ENCODE measurements at places on chromosomes 7 and 10. TPM values are rescaled to one million over a fixed set of nuclear protein-coding genes. Genes with fewer than 3 reads are reported as not detected.

The NPY gene
- not detected for polyA plus RNA-seq

The LRRC17 gene
- 2.8 TPM for polyA plus RNA-seq

- DNase-seq = no peak
Measured at GRCh38 chr7:120723465-120724385, 134.2 kb downstream of the TSPAN12 start.

GRCh38 chr10:102229810-102230263, 3.7 kb downstream of the ELOVL3 start:
- peak; percentile 78 for DNase-seq

The CLDN4 gene
- polyA plus RNA-seq = 0.12 TPM

DNA sequence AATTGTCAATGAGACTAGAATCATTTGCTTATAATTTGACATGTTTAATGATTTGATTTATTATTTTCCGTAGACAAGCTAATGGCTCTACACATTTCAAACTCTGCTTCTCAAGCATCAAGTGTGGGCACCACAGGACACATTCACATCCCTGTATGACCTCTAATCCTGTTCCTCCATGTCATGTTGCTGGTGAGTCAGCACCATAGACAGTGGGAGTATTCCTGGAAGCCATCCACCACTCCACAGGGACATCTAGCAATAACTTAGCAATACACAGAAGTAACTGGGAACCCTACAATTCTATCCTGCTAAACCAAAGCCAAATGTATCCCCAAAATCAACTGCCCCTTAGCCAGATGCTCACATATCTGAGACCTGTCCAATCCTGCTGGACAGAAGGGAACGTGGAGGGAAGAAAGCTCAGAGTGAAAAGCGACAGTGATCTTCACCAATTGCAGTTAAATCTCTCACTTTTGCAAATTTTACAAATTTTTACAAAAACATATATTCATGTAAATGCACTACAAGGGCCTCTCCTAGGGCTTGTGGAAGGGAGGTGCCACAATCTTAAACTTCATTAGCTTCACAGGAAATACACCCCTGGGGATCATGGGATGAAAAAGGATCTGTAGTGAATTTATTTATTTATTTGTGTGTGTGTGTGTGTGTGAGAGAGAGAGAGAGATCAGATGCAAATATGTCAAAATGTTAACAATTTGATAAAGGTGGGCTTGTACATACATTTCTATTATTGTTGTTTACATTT, 126.5 kb downstream of the GFRA1 start:
- no peak for DNase-seq

Measured in heart left ventricle (tissue), 16 donors.